ENCODE measurements at places on chromosomes 7 and 10.

- DNase-seq, result no peak
Measured at GRCh38 chr7:17524746-17525145, 226.3 kb downstream of the AHR start.

GRCh38 chr10:74836877-74837276 lies 10.5 kb downstream of the KAT6B start:
- no peak for DNase-seq

- DNase-seq, result no peak
Measured at GRCh38 chr7:46279290-46279689, 358.2 kb upstream of the IGFBP3 start.

DNA sequence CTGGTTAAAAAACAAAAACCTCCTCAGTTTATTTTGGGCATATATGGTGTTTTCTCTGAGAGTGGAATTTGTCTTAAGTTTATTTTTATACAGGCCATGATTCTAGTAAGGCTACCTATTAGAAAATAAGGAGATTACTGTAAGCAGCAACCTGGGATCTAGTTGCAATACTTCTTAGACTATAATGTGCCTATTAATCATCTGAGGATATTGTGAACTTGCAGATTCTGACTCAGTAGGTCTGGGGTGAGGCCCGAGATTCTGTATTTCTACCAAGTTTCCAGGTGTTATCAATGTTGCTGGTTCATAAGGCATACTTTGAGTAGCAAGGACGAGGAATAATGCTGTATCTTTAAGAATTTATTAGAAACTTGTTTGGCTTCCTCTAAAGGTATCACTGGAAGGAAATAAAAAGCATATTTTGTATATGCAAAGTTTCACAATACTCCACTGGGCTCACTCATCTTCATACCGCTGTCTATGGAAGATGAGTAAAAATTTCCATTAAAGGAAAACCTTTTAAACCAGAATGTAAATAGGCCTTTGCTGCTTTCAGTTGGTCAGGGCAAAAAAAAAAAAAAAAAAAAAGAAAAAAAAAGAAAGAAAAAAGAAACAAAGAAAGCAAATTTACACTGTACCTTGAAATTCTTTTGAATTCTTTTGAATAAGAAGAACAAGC lies 105.8 kb downstream of the BMPER start:
- DNase-seq, result no peak

GRCh38 chr10:67438605-67439304 lies 257.2 kb downstream of the CTNNA3 start:
- no peak for DNase-seq

DNA sequence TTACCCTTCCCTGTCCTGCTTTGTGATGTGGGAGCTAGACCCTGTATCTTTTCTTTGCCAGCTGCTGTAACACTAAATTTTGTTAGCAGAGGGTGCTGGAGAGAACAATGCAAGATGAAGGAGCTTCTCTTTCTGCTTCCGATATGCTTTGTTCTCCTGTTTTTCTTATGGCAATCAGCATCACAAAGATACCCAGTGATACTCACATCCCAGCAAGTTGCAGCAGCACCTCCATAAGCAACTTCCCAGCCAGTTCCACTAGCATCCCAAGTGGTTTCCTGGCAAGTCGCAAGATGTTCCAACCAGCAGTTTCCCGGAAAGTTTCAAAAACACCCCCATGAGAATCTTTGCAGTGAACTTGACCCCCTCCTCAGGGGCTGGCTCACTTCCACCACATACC lies 148.6 kb downstream of the IMMP2L start:
- no peak for DNase-seq

DNA sequence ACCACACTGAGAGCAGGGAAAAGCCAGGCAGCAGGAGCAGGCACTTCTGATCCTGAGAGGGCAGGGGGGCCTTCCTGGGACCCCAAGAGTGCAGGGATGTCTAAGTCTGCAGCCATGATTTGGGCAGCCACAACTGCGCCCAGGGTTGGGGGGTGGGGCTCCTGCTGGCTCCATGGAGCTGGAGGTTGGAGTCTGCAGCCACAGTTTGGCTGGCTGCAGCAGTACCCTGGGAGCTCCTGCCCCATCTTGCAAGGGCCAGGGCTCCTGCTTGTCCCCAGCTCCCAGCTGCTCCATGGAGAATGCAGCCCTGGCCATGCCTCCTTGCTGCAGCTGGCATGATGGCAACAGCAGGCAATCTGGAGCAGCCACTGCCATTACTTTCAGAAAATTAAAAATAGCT lies 679.7 kb upstream of the LRRTM3 start:
- no peak for DNase-seq

GRCh38 chr10:89942217-89942616 lies 240.8 kb downstream of the KIF20B start:
- DNase-seq, result no peak

- DNase-seq, result no peak
Measured at GRCh38 chr7:137692399-137692798, 154.4 kb downstream of the DGKI start.

- no peak for DNase-seq
Measured at GRCh38 chr7:29122081-29122480, 24.3 kb downstream of the CPVL start.

DNA sequence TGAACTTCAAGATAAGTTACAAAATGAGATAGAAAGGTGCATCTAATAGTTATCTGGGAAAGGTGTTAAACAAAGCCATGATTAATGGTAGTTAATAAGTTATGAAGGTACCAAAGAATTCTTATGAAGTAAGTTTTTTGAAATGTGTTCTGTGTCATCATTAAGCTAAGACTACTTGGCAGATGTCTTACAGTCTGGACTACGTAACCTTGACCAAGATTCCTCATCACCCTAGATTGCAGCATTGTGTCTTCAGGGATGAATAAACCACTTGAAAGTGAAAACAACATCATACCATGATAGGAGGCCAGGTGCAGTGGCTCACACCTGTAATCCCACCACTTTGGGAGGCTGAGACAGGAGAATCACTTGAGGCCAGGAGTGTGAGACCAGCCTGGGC lies 48.2 kb downstream of the GOT1 start:
- DNase-seq, result no peak

DNA sequence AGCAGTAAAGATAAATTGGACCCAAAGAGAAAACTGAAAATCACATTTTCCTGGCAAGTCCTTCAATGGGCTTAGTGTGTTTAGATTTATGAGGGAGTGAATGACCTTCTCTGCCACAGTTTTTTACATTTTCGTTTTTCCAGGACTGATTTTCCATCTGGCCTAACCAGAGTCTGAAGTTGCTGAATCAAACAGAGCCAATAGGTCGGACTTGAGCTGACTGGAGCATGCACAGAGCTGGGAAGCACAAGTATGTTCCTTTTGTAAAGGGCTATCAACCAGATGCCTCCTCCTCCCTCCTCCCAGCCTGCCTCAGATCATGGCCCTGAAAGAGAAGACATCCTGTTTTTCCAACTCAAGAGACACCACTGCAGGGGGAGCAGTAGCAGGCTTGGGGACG lies 126.0 kb upstream of the ANKRD1 start:
- no peak for DNase-seq

- DNase-seq, result no peak
Measured at GRCh38 chr10:11297136-11297535, 279.5 kb downstream of the CELF2 start.

GRCh38 chr10:89419548-89419947 lies 5.2 kb downstream of the IFIT5 start:
- no peak for DNase-seq

- DNase-seq, result no peak
Measured at GRCh38 chr7:72016574-72016973, 395.6 kb downstream of the CALN1 start.

- no peak for DNase-seq
Measured at GRCh38 chr7:44378744-44379143, 53.4 kb upstream of the CAMK2B start.

GRCh38 chr7:4692055-4692454 lies 10.0 kb downstream of the FOXK1 start:
- DNase-seq, result no peak

DNA sequence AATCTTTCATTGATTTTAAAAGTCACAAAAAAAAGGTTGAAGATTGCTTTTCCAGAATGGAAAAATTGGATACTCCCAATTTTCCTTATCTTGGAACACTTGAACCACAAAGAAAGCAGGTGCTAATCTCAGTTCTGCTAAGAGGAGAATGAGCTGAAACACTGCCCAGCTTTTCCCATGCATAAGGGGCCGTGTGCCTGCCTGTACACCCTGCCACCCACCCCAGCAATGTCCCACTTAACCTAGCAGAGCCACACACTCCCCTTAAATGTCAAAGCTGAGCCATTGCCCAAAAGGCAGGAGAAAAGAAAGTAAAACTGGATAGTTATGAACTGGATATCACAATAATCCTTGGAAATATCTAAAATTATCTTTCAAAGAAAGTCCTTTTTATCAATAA lies 13.4 kb downstream of the PDE1C start:
- DNase-seq, result no peak

GRCh38 chr10:112502536-112502935 lies 55.5 kb downstream of the VTI1A start:
- no peak for DNase-seq

- DNase-seq, result no peak
Measured at GRCh38 chr7:155656891-155657290, 12.4 kb downstream of the RBM33 start.

- no peak for DNase-seq
Measured at GRCh38 chr7:19305698-19306097, 160.5 kb upstream of the FERD3L start.

- DNase-seq, result no peak
Measured at GRCh38 chr10:64080071-64080470, 558.9 kb downstream of the REEP3 start.

GRCh38 chr7:98456866-98457265 lies 56.0 kb upstream of the BAIAP2L1 start:
- no peak for DNase-seq

GRCh38 chr7:92598310-92598981 lies 8.3 kb upstream of the FAM133B start:
- DNase-seq, result no peak

GRCh38 chr10:84026821-84027257 lies 112.5 kb upstream of the GHITM start:
- DNase-seq, result no peak

DNA sequence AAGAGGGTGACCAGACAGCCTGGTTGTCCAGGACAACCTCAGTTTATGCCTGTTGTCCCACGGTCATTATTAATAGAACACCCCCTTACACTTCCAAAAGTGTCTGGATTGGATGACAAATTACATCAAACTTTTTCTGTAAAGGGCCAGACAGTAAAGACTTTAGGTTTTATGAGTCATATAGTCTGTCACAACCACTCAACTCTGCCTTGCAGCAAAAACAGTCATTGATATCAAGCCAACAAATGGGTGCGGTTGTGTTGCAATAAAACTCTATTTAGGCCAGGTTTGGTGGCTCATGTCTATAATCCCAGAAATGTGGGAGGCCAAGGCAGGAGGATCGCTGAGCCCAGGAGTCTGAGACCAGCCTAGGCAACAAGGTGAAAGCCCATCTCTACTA lies 66.7 kb upstream of the ATP6V0A4 start:
- no peak for DNase-seq

DNA sequence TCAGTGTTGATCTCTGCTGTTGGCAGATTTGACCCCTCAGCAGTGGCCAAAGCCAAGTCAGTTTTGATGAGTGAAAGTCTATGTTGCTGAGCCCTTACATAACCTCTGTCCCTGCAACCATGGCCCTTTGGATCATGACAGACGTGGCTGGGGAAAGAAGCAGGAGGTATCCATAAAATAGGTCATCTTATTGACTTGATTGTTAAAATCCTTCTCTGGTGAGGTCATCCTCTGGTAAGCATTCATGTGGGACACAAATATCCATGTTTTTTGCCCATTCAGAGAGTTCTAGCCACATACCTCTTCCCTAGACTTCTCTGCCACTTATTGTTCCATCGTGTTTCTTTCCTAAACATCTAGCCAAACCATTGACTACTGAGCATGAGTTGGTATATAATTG lies 251.9 kb upstream of the PTER start:
- DNase-seq, result no peak

DNA sequence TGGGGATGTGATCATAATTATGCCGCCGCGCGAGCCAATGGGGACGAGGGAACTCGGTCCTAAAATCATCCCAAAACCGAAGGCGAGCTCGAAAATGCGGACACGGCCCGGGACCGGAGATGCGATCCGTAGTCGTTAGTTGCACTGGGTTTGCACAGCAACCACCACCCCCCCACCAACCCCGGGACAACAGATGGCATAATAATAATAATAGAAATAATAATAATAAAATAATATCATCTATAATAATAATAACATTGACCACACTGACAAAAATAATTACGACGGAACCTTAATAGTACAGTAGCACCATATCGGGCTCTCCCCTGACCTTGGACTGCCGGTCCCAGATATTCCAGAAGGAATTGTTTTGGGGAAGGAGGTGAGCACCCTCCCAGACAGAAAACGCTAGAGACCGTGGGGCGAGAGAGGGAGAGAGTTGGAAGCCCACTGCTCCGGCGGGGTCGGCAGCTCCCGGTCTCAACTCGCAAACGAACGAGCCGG lies 1.1 kb upstream of the EMX2 start:
- DNase-seq, result no peak

DNA sequence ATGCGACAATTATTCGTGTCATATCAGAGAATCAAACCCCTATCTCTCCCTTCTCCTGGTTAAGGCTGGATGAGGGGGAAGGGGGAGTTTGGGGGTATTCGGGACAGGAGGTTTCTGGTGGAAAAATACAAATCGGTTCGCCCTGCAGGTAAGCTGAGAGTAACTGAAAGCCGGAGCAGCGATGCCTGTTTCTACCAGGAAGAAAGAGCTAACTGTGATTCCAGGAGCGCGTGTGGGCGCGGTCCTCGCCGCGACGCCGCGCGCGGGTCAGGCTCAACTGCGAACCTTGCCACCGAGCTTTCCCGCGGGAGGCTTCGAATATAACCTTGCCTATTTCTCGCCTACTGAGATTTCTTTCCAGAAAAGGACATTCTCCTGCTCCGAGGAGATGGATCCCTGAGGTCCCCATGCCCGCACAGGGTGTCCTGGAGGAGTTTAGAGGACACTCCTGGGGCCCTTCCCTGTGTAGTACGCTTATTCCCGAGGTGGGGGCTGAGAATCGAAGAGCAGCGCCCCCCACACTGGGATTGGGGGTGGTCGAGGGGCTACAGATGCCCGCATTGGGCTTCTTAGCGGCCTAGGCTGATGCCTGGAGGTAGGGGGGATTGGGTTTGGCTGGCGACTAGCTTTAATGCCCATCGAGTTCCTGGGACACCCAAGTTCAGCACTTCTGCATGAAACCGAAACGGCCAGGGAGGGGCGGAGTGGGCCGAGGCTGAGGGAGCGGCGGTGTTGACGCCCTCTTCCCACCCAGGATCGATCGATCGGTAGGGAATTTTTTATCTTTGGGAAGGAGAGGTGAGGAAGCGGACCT lies 13.0 kb upstream of the DLX6 start:
- DNase-seq, result no peak

- DNase-seq, result no peak
Measured at GRCh38 chr10:110023785-110024465, 16.1 kb downstream of the ADD3 start.

GRCh38 chr10:86709396-86710185 lies 41.3 kb downstream of the LDB3 start:
- DNase-seq, result no peak

- DNase-seq, result no peak
Measured at GRCh38 chr10:117165538-117166417, 27.7 kb upstream of the VAX1 start.
